ENCODE measurements at places on chromosomes 2 and 18.

DNA sequence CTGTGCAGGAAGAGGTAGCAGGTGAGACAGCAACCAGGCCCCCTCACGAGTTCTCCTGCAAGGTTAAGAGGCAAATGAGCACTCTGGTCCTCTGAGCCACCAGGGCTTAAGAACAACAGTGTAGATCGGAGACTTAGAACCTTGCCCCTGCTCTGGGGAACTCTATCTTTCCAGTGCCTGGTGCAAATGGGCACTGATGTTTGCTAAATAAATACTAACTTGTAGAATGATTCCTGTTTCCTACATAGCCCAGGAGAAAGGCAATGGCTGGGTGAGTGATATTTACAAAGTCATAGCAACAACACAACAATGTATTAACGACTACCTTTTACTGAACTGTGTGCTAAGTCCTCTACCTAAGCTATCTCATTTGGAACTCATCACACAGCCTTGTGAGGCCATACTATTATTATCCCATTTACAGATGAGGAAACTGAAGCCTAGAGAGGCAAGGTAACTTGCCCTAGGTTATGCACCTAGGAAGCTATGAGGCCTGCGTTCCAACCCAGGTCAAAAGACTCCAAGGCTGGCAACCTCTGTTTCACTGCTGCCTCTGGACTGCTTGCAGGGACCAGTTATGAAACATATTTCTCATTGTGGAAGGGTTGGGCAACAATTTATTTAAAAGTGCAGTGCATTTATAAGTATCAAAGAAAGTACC is 4.3 kb downstream of the ATP8B1 start:
- DNase-seq, result no peak

GRCh38 chr2:241849616-241850543 is 8.8 kb downstream of the PDCD1 start:
- no peak for DNase-seq

GRCh38 chr2:201072201-201072530 is 365 bp downstream of the NDUFB3 start:
- no peak for DNase-seq

GRCh38 chr2:24721470-24721869 is 71.7 kb downstream of the PTRHD1 start:
- DNase-seq, result no peak

- no peak for DNase-seq
Measured at GRCh38 chr18:78241535-78242253, 737.9 kb upstream of the SALL3 start.

GRCh38 chr2:172655091-172655837 is 80.4 kb upstream of the RAPGEF4 start:
- DNase-seq, result no peak

GRCh38 chr18:72675394-72675793 is 131.3 kb upstream of the CBLN2 start:
- no peak for DNase-seq

- no peak for DNase-seq
Measured at GRCh38 chr2:159137511-159138241, 148.8 kb downstream of the WDSUB1 start.

DNA sequence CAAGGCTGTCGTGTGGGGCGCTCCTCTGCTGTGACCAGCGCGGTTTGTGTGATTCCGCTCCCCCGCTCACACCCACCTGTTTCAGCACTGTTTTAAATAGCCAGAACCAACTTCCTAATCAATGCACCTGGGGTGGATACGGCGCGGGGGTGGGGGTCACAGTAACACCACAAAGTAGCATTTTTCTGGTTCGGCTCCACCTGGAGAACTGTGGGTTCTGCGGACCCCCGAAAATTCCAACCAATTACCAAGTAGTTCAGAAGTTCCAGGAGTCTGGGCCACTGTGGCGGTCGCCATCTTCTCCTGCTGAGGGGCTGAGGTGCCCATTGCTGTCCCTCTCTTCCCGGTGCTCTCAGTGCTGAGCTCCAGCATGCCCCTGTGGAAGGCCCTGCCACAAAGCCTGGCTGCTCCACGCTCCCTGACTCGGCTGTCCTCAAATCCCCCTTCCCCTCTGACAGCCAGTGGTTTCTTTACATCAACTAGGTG is 79.4 kb downstream of the GFPT1 start:
- DNase-seq, result no peak

GRCh38 chr2:184689638-184690037 is 91.3 kb downstream of the ZNF804A start:
- DNase-seq, result no peak

DNA sequence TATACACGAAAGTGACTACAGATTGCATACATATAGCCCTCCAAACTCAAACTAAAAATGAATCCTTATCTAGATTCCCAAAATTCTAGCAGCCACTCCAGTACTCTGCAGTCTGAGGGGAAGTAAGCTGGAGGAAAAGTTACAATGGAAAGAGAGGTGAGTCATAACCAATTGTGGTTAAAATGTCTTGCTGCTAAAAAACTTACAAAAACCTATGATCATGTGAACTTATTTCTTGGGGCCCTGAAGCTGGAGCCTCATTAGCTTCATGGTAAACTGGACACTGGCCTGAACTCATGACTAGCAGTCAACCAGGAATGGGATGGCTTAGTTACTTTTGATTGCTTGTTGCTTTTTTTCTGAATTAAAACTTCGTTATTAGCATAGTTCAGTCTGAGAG is 175.9 kb downstream of the SLC4A3 start:
- DNase-seq, result no peak

GRCh38 chr2:48906633-48907032 is 151.1 kb upstream of the LHCGR start:
- no peak for DNase-seq

DNA sequence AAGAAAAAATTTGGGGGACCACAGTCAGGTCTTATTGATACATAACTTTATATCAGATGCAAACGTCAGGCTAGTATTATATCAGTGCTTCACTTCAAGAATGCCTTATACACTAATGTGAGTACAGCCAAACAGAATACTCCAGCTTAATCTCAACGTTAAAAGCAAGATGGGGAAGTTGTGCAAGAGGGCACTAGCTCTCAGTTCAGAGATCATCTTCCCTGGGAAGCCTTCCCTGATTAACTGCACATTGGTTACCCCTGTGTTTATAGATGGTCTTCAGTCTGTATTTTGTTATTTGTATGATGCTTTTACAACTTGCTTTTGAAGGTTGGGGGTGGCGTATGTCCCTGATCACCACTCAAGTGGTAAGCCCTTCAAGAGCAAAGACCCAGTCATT is 11.4 kb downstream of the EPAS1 start:
- DNase-seq, result no peak

DNA sequence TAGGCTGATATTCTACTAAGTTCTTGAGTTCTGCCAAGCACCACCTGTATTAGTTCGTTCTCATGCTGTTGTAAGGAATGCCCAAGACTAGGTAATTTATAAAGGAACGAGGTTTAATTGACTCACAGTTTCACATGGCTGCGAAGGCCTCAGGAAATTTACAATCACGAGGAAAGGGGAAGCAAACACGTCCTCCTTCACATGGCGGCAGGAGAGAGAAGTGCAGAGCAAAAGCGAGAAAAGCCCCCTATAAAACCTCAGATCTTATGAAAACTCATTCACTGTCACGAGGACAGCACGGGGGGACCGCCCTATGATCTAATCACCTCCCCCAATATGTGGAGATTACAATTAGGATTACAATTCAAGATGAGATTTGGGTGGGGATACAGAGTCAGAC is 47.7 kb upstream of the YWHAQ start:
- no peak for DNase-seq

DNA sequence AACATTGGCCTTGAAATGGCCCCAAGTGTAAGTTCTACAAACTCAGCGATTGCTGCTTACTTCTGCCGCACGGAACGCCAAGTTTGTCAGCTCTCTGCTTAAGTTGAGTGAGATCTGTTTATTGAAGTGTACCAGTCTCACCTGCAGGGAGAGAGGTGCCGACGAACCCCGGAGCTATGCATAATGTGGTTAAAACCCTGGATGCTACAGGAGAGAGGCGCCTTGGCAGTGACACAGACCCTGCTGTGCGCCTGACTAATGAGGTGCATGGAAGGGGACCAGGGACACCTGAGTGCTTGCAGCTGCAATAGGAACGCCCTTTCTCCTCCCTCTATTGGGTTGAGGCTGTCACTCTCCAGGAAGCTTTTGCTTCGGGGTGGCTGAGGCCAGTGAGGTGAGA is 979 bp downstream of the SLC9A2 start:
- DNase-seq, result no peak

- no peak for DNase-seq
Measured at GRCh38 chr2:172806996-172807395, 71.4 kb downstream of the RAPGEF4 start.

GRCh38 chr2:164127971-164128527 is 392.2 kb upstream of the FIGN start:
- no peak for DNase-seq

DNA sequence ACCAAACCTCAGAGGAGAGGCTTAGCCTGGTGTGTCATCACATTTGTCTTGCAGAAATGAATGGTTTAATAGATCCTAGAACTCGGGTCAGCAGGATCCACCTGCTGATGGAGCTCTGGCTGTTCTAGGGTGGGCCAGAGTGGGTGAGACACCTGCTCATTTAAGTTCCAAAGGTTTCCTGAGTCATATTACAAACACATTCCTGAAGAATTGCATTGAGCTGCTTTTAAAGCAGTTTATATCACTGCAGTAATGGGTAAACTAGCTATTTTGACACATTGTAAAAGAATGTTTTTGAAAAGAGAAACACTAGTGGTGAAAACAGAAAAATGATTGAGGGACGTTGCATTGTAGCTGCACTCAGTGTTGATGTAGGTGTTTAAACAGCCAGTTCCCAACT is 175.3 kb upstream of the TCF4 start:
- no peak for DNase-seq

DNA sequence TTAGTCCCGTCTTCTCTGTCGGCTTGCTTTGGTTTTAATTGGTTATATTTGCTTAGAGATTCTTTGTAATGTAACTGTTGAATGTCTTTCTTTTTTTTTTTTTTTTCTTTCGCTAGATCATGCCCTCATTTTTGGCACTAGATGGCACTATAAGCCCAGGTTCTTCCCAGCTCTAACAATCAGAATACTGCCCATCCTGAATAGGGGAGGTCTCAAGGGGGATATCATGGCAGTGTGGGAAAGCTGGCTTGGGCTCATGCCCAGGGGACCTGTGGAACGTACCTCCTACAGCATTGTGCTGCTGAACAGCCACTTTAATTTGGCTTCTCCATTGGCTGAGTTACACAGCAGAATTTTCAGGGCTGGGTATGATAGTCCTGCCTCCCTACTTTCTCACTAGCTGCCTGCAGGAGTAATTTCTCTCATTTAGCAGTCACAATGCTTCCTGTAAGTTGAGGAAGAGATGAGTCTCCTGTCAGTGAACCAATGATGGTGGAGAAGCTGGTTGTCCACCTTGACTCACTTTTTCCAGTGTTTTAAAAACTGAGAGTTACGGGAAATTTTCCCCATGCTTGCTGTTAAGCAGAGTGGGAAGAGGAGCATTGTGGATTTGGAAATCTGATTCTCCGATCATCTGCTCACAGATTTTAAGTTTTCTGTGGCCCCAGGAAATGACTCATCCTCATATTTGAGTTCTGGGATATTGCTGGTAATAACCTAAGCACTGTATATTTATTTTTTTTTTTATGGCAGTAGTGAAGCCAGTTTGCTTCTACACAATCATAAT is 47.2 kb downstream of the RAD51AP2 start:
- no peak for DNase-seq

GRCh38 chr2:213046431-213046830 is 105.0 kb downstream of the IKZF2 start:
- no peak for DNase-seq

DNA sequence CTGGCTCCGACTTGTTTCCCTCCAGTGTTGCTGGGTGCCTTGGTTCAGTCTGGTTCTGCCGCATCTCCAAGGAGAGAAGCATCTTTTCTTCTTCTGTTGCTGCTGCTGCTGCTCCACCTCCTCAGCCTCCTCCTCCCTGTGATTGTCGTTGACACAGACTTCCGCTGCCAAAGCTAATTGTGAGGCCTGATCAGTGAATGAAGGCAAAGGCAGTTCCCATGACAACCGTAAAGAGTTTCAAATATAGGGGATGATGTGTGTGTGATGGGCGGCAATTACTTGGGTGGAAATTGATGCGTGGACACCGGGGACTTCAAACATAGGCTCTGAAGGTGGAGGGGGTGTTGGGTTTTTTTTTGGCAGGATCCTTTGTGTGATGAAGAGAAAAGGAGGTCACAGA is 13.7 kb downstream of the TET3 start:
- no peak for DNase-seq

DNA sequence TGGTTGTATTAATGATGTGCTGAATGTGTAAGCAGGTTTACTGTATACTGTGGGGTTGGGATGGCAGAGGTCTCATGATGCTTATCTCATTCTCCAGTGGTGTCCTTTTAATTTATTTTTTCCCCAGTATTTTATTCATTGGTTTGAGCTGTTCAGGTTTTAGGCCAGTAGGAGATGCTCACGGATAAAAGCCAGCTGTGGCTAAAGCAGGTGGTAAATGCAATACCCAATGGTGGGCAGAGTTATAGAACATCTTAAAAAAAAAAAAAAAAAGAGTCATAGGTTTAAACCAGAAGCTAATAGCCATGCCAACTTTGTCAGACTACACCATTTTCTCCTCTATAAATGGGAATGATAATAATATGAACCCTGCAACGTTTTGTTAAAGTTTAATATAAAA is 57.8 kb upstream of the NEUROD1 start:
- no peak for DNase-seq

DNA sequence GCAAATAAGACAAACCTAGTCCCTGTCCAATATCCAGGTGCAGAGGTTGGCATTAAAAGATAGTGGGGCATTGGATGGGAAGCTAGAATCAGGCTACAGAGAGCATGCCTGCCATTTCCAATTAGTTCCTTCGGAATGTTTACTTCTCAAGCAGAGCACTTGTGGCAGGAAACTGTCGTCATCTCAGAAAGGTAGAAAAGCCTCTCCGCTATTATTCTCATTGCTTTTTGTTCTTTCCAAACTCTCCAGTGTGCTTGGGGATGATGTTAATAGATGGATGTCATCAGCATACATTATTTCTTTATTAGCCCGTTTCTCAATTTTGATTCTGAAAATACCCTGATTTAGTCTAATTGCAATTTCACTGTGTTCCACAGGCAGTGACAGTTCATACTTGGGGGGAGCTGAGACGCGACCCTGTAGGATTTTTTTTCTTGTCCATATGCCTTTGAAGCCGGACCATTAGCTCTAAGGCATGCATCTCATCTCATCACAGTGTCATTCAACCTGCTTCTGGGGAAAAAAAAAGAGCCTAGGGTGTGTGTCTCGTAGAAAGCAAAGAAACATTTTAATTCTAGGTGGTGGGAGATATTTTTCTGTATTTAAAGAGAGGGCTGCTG is 7.7 kb downstream of the ASB18 start:
- DNase-seq, result no peak

- no peak for DNase-seq
Measured at GRCh38 chr2:102063941-102064678, 72.3 kb downstream of the IL1R2 start.

DNA sequence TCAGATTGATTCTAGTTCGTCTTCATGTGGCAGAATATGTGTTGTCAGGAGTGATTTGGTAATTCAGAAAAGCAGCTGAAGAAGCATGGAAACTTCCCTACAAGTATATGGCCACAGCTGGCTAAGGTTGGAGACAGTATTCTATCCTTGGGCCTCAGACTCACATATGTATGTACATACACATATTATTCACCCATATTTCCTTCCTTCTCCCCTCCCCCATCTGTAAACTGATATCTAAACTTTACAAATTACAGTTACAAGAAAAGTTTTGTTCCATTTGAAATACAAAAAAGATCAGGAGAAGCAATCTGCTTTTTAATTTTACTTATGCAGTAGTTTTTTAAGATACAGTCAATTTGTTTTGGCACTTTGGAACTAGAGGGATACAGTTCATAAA is 3.1 kb downstream of the SP3 start:
- no peak for DNase-seq

Measured in CD8-positive, alpha-beta memory T cell (primary cell).